Ovary (tissue), 10 donors: ENCODE measurements at places on chromosomes 5 and 9.

DNA sequence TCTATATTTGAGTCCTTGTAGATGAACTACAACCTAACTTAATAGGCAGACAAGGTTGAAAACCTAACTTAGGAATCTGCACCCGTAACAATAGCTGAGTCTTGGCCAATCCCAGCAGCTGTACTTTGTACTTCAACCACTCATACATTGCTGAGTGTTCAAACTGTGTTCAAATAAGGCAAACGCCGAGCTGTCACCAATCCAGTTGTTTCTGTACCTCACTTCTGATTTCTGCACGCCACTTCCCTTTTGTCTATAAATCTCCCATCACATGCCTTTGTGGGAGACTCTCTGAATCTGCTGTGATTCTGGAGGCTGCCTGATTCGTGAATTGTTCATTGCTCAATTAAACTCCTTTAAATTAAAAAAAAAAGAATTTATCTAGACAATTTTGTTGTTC is 167.8 kb upstream of the TUT7 start:
- DNase-seq, result no peak

GRCh38 chr5:45793638-45794532 is 97.7 kb upstream of the HCN1 start:
- no peak for DNase-seq

DNA sequence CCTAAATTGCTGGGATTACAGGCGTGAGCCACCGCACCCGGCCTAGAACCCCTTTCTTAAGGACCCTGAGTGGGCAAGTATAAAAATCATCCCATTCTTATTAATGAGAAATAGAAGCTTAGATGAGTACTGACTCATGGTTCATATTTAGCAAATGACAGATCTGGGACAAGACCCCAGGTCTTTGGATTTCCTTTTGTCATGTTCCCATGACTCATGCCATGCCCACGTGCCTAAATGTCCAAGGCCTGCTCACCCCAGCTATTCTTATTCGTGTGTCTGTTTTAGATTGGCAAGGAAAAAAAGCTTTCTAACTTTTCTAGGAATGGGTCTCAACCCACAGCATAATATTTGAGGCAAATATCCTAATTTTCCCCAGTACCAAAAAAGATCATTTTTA is 57.7 kb upstream of the RPS23 start:
- DNase-seq, result no peak

- no peak for DNase-seq
Measured at GRCh38 chr5:2039180-2039531, 156.4 kb upstream of the IRX4 start.

DNA sequence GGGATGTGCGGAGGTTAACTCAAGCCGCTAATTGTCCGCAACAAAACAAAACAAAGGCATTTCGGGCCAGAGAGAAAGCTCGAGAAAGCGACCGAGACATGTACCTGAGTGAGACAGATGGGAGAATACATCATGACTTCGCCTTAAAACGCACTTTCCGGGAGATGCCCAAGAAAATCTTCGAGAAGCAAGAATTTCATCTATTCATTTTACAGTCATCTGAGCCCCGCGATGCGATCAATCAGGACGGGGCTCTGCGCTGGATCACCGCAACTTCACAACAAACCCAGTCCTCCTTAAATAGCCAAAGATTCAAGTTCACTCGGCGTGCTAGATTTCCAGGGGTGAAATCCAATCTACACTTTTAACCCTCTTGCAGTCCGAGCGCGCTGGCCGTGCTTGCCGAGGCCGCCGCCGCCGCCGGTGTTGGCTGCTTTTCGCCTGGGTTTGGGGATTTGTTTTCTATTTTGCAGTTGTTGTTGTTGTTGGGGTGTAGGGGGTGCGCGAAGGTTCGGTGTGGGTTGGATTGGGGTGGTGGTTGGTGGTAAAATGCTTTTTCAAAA is 482 bp downstream of the NFIB start:
- no peak for DNase-seq

GRCh38 chr9:91421128-91421765 is 2.4 kb downstream of the NFIL3 start:
- DNase-seq, result peak; percentile 68

- no peak for DNase-seq
Measured at GRCh38 chr5:62043289-62044280, 262.4 kb upstream of the KIF2A start.

DNA sequence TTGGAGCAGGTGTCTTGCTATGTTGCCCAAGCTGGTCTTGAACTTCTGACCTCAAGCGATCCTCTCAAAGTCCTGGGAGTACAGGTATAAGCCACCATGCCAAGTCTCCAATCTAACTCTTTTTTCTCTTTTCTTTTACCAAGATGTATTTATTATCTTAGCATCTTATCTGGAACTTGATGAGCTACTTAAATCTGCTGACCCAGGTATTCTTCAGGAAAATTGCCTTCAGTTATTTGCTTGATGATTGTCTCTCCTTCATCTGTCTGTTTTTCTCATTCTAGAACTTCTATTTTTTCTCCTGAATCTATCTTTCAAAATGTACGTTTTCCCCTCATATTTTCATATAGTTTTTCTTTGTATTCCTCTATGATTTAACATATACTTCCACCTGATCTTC is 158.2 kb upstream of the DMAC1 start:
- no peak for DNase-seq

DNA sequence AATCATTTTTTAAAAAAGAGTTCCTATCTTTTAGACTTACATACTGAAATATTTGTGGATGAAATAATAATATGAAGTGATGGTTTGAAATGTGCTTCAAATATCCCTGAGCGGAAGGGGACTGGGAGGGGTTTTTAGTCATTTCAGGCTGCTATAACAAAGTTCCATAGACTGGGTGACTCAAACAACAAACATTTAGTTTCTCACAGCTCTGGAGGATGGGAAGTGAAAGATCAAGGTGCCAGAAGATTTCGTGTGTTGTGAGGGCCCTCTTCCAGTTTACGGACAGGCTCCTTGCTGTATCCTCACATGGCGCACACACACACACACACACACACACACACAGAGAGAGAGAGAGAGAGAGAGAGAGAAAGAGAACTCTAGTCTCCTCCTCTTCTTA is 27.1 kb upstream of the TEX10 start:
- no peak for DNase-seq

- DNase-seq, result no peak
Measured at GRCh38 chr9:36843964-36844363, 190.1 kb downstream of the PAX5 start.

DNA sequence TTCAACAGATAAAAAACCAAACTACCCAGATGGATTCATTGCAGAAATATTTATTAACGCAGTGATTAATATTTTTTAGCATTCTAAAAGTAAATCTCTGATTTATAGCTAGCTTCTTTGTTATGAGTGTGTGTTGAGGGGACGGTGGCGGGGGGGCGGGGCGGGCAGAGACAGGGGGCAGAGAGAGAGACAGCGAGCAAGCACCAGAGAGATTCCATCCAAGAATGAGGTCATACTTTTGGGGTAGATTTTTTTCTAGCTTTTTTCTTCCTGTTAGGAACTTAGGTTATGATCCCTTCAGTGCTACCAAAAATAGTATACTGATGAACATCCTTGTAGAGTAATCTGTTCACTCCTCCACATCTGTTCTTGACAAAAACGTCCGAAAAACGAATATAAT is 500 bp upstream of the ZNF883 start:
- no peak for DNase-seq

- no peak for DNase-seq
Measured at GRCh38 chr5:123215929-123216702, 127.1 kb downstream of the PRDM6 start.

DNA sequence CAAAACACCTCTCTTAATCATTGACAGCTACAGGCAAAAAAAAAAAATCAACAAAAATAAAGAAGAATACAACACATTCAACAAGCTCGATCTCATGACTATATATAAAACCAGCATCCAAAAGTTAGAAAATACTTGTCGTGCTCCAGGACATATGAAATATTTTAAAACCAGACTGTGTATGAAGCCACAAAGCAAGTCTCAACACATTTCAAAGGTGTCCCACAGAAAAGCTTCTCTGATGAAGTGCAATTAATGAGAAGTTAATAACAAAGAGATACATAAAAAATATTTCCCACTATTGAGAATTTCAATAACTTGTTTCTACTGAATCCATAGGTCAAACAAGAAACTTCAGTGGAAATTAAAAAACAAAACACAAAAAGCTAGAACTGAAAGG is 178.7 kb downstream of the PLK2 start:
- no peak for DNase-seq

GRCh38 chr5:133214153-133214820 is 162.5 kb downstream of the HSPA4 start:
- DNase-seq, result no peak
